CD8-positive, alpha-beta T cell (primary cell): ENCODE measurements at places on chromosomes 6 and 20.

DNA sequence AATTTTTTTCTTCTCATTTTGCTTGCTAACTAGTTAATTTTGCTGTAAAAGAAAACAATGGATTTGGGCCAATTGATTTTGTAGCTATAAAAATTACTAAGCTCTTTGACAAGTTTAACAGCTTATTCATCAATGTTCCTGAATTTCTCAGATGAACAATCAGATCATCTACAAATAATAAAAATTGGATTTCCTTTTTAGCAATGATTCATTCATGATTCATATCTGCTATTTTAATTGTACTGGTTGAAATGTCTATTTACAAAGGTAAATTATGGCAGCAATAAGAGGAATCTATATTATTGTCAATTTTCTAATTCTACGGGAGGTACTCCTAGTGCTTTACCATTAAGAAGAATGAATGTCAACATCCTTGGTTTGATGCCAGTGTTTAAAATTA is 178.8 kb upstream of the BTBD3 start:
- DNase-seq = no peak

DNA sequence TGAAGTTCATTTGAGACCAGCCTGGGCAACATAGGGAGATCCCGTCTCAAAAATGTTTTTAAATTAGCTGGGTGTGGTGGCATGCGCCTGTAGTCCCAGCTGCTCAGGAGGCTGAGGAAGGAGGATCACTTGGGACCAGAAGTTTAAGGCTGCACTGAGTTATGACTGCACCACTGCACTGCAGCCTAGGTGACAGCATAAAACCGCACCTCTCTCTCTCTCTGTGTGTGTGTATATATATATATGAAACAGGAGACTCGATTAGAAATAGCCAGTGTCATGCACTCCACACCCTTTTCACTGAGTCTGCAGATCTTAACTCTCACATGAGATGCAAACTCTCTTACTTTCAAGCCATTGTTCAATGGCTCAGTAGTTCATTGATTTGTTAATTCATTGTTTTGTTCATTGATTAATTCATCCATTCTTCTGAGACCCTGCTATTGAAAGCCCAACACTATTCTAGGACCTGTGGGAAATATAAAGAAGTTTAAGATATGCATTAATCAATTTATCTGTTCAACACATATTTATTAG is 52.4 kb upstream of the MRPS10 start:
- no peak for DNase-seq

GRCh38 chr6:17826301-17826700 is 119.6 kb upstream of the NUP153 start:
- no peak for DNase-seq

- no peak for DNase-seq
Observed at GRCh38 chr20:4901031-4901818, 100.1 kb downstream of the SLC23A2 start.

GRCh38 chr20:4111440-4112411 is 96.4 kb upstream of the RNF24 start:
- no peak for DNase-seq

DNA sequence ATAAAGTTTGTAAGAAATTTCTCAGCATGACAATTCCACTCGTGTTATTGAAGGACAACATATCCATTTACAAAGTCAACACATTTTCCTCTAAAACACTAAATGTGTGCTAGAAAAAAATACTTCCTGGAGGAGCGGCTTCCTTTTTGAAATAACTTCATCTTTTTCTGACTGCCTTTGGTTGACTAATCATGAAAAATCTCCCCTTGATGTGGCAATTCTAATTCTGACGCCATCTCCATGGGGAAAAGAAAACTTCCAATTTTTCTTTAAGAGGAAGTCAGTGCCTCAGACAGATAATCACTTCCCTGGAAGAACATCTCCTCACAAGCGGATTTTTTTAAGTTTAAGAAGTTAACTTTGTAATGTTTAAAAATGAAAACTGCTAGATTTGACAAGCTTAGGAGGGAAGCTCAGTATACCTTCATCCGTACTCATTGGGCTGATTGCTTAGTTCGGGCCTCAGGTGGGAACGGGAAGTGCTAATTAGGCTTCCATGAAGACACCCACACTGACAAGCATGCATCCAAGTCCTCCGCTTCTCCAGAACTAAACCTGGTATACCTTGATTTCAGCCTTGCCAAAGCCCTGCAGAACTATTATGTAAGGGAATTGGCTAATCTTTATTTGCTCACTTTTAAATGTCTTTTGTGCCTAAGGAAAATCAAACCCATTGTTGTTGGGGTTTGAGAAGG is 35.1 kb upstream of the DUSP22 start:
- no peak for DNase-seq

- DNase-seq = no peak
Observed at GRCh38 chr6:43715056-43715788, 27.6 kb upstream of the MRPS18A start.

- no peak for DNase-seq
Observed at GRCh38 chr6:84450018-84450417, 222.6 kb upstream of the CEP162 start.

DNA sequence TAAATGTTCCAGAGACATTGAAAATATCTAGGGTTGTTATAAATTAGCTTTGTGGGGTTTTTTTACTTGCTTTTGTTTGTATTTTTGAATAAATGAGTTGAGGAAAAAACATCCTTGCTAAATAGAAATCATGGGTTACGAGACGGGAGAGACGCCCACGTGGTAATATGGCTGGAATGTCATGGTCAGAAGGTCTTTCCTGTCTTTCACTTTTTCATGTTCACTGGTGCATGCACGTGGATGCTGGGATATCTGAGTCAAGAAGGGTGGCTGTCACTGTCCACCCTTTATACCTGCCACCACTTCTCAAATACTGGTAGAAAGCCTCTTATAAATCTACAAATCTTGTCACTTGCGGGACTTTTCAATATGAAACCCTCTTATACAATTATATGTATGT is 258.7 kb upstream of the AGPAT4 start:
- DNase-seq = no peak

- DNase-seq = no peak
Observed at GRCh38 chr6:125230674-125231073, 71.1 kb downstream of the HDDC2 start.
